ENCODE measurements at places on chromosomes 1 and 21.

- DNase-seq: no peak
Measured at GRCh38 chr1:211524521-211524920, 32.6 kb upstream of the RD3 start.

GRCh38 chr1:161217831-161218230 lies 2.7 kb downstream of the FCER1G start:
- no peak for DNase-seq

DNA sequence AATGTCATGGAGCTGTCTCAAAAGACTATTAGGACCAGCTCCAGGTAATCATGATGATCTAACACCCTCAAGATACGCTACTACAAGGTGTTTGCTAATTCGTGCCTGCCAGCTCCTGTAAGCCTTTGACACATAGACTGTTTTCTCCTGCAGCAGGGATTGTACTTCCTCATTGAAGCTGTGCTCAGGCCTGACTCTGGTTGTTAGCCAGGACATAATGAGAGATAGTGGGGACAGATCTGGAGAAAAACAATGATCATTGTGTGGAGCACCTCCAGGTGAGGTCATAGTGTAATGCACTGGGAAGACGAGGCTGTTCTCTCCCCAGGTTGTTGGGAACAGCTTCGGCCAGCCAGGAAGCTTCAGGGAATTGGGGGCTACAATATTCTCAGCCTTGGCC lies 94.6 kb downstream of the SETD4 start:
- no peak for DNase-seq

GRCh38 chr1:171663854-171664575 lies 11.5 kb upstream of the MYOC start:
- DNase-seq: no peak

DNA sequence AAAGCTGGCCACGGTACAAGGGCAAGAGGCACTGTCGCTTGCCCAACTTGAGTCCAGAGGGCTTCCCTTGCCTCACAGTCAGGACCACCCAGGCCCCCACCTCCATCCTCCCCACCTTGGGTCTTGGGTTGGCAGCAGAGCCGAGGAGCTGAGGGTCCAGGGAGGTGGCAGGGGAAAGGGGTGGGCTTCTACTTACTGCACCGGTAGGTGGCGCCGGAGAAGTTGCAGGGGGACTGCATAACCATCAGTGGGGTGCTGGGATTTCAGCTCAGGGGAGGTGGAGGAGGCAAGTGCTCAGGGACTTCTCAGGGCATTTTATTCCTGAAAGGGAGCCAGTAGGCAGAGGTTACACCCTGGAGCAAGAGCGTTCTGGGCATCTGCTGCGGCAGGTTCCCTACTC lies 44.0 kb downstream of the TRIM62 start:
- DNase-seq: no peak

- DNase-seq: peak; percentile 92
Measured at GRCh38 chr21:17900281-17900989, 81.3 kb upstream of the C21orf91 start.

DNA sequence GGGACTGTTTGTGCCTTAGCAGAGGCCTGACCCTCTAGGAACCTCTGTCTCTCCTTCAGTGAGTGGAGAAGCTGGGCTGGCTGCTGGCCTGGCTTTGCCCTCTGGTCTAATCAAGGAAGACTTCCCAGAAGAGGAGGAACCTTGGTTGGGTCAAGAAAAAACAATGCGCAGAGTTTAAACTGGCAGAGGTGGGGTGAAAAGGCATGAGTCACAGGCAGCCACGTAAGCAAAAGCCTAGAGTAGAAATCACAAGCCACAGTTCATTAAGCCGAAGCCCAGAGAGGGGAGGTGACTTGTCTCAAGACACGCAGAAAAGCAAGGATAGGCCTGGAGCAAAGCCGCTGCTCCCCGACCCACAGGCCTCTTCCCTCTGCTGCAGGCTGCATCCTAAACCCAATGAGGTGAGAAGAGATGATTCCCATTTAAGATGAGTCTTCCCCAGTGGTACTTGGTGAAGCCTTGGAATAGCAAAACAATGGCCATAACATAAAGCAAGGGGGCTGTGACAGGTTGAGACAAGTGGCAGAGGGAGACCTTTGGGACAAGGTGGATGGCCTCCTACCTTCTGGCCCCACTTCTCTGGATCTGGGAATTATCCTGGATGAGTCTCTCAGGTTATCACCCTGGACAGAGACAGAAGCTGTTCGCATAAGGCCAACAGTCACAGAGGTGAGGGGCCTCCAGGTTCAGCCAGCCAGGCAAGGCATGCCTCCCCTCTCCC lies 7.7 kb downstream of the PDZK1IP1 start:
- DNase-seq: no peak

DNA sequence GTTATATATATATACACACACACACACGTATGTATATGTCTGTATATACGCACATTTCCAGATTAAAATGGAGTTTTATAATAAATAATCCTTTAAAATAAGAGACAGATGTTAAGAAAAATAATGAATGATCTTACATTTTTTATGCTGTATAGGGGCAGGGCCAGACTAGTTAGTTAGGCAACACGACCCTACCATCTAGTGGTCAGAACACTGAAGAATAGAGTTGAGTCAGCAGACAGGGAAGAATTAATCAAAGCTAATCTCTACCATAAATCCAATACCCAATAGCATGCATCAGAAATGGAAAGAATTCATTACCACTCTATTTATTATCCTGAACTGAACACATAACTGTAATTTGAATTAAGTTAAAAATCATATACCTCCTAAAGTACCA lies 156.7 kb downstream of the BRINP3 start:
- DNase-seq: no peak

DNA sequence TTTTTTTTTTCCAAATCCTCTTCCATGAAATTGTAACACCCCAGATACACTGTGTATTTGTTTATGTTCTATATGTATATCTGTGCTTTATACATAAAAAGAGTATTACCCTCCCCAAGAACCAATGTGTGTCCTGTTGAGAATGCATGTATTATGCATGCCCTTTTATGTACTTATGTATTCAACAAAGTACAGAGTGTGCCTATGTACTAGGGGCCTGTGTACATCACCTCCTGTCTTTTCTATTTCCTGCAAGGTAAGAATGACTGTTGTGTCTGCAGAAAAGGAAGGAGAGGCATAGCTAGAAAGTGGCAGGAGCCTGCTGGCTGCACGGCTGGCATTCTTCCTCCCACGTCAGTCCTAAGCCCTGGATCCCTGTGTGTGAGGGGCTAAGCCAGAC lies 7.0 kb downstream of the TMEM61 start:
- no peak for DNase-seq

GRCh38 chr1:11522400-11523235 lies 43.7 kb downstream of the DISP3 start:
- DNase-seq: no peak

GRCh38 chr1:46774297-46774696 lies 24.5 kb upstream of the CYP4B1 start:
- no peak for DNase-seq

DNA sequence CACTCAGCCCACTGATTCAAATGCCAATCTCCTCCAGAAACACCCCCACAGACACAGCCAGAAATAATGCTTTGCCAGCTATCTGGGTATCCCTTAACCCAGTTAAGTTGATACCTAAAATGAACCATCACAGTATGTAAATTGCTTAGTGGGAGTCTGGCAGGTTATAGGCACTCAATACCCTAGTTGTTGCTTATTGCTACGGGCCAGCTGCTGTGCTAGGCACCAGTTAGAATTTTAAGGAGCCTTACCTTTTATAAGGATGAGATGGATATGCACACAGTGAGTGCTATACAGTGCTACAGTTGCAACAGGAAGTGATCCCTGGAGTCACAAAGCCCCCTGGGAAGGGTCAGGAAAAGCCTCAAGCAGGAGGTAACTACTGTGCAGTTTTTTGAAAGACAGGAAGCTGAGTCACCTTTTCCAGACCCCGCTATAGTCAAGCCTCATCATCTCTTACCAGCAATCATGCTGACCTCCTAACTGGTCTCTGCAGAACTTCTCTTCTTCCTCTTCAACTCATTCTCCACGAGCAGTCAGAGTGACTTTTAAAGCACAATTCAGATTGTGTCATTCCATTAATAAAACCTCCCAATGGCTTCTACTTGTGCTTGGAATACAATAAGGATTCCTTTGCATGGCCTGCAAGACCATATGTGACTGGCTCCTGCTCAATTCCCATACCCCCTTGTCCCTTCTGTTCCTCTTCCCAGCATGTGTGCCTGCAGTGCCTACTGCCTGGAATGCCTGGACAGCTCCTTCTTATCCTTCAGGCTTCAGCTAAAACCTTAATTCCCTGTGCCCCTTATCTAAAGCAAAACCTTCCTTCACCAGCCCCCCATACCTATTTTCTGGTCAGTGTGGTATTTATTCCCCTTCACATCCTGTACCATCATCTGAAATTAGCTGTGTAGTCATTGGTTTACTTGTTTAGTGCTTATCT lies 10.4 kb upstream of the TLR5 start:
- no peak for DNase-seq

DNA sequence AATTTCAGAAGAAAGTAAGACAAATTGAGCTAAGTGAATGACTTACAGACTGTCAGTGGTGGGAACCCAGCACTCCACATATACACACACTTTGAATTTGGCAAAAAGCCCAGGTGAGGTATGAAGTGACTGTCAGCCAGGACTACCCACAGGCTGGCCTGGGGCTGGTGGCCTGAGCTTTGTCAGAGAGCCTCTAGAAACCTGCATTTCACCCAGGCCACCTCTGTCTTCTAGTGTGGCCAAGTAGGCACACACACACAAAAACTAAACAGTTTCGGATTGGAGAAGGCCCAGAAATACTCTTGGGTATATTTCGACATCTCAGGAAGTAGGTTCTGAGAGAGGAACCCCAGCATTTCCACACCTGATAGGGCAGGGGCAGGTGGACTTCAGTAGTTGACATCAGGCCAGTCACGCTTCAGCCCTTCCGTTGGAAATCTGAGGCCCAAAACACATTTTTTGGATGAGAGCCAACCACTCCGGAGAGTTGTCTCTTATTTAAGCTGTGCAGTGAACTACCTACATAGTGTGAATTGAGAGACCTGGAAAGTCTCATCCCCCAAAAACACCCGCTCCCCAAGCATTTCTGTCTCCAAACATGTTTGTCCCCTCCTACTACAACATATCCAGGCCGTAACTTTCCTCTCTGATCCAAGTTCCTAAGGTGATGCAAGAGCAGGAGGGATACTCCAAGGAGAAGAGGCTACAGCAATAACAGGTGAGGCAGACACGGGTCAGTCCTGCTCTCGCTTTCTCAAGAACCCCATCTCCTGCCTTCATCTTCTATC lies 167.2 kb upstream of the PROX1 start:
- peak; percentile 79 for DNase-seq

- no peak for DNase-seq
Measured at GRCh38 chr1:212853658-212854057, 4.4 kb upstream of the FLVCR1 start.

GRCh38 chr1:7401814-7402547 lies 369.1 kb upstream of the VAMP3 start:
- DNase-seq: no peak

- no peak for DNase-seq
Measured at GRCh38 chr1:100184536-100184935, 6.5 kb upstream of the LRRC39 start.

- DNase-seq: no peak
Measured at GRCh38 chr1:17663646-17664045, 91.5 kb upstream of the ACTL8 start.

GRCh38 chr1:29744684-29745490 lies 508.6 kb downstream of the PTPRU start:
- no peak for DNase-seq

- no peak for DNase-seq
Measured at GRCh38 chr1:210347112-210347511, 18.4 kb downstream of the HHAT start.

DNA sequence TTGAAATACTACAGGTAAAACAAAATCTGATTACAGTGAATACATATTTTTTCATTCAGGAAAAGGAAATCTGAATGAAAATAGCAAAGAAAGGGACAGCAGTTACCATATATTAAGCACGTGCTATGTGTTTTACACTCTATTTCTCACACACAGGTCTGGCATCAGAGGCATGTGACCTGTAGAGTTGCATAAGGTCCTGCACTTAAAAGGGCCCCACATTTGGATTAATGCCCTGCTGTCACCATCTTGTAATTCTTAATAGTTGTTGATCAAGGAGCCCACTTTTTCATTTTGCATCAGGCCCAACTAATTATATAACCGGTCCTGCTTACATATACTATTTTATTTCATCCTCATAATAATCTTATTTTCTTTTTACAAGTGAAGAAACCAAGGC lies 125.8 kb downstream of the LRRC40 start:
- DNase-seq: no peak

DNA sequence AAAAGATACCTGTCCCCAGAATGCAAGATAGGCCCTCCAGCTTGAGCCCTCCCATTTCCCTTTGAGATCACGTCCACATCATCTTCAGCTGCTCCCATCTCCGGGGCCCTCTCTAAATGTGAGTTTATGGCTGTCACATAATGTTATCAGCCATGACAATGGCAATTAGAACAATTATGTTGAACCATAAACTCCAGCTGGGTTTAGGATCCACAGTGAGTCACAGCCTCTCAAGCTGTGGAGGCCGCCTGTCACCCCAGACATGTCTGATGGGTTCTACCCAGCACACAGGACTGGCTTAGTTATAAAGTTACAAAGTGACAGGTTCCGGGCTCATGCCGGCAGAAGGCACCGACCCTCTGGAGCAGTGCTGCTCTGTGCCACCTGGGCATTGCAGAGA lies 597.3 kb downstream of the PTPRU start:
- no peak for DNase-seq

- no peak for DNase-seq
Measured at GRCh38 chr1:238252033-238252802, 361.5 kb upstream of the ZP4 start.

DNA sequence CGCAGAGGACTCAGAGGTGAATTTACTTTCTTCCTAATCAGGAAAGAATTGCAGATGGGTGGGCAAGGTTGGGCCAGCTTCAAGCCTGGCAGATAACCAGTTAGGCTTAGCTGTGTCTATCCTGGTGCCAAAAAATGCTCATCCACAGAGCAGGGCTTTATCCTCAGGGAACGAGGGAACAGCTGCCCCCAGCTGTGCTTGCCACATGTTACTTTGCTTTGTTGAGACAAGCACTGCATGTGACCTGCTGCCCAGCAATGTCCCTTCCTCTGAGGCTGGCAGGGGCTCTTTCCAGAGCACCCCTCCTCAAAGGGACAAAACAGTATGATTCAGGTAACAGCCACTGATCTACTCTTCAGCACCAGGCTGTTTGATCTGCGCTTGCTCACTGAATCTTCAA lies 505.1 kb upstream of the USP24 start:
- no peak for DNase-seq

DNA sequence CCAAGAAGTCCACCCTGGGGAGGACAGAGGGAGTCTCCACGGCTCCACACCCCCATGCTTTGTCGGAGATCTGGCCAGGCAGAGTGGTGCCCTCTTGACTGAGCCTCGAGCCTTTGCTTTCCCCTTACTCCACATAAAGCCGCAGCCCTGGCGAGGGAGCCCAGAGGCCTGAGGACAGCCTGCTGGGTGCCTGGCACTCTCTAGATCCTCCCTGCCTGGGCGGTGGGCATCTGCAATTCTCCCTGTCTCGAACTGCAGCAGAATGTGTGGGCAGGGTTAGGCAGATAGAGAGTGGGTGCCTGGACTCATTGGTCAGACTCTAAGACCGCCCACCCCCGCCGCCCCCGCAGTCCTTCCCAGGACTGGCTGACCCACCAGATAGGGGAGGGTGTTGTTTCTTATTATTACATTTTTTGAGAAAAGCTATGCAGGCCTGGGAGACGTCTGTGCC lies 13.9 kb downstream of the EPHX1 start:
- no peak for DNase-seq

- peak; percentile 83 for DNase-seq
Measured at GRCh38 chr1:93446837-93447451, 974 bp upstream of the FNBP1L start.
